Stimulated activated CD4-positive, alpha-beta T cell treated with anti-CD3 and anti-CD28 coated beads, Interleukin-15, amount 100 ng/mL, for 1 hour (primary cell): ENCODE measurements at places on chromosomes 1 and 21.

GRCh38 chr1:24315391-24315790 lies 3.8 kb upstream of the GRHL3 start:
- no peak for DNase-seq

DNA sequence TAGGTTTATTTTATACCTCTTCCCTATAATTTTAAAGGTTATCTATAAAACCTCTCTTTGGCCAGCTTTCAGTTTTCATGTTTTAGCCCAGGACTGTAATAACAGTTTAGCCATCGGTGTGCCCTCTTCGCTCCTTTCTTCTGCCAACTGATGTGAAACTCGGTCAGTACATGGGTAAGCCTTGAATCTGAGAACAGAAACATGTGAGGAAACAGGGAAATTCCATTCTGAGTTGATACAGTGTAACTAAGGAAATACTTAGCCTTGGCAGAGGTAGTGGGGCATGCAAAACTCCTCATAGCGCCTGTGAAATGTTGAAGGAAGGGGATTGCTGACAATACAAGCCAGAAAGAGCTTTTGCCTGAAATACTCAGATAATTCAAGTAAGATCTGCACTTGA lies 465.2 kb downstream of the NCAM2 start:
- no peak for DNase-seq

DNA sequence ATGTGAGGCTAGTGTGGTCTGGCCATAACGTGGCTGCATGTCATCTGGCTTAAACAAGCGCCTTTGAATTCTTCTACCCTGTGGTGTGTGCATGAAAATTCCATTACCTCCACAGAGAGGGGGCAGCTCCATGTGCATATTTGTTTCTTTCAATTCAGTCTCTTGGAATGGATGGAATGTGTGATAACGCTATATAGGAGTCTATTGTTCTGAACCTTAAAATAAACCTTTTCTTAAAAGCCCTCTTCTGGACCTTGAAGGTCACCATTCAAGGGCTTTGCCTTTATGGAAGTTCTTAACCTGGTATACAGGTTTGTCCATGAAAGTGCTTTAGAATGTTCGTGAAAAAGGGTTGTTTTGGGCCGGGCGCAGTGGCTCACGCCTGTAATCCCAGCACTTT lies 118.2 kb upstream of the ADGRL2 start:
- DNase-seq: no peak

DNA sequence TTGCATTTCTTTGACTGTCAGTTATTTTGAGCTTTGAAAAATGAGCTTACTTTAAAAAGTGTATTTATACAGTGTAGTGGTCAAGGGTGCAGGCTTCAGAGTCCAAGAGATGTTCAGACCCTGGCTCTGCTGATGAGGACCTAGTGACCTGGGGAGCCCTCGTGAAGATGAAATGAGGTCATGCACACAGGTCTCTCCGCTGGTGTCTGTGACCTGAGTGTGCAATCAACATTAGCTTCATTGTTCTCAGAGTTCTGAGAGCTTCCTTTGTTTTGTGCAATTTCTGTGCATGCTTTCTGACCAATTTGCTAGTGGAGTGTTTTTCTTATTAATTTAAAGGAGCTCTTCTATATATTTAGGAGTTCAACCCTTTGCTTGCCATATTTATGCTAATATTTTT lies 71.3 kb downstream of the RIPK4 start:
- no peak for DNase-seq

DNA sequence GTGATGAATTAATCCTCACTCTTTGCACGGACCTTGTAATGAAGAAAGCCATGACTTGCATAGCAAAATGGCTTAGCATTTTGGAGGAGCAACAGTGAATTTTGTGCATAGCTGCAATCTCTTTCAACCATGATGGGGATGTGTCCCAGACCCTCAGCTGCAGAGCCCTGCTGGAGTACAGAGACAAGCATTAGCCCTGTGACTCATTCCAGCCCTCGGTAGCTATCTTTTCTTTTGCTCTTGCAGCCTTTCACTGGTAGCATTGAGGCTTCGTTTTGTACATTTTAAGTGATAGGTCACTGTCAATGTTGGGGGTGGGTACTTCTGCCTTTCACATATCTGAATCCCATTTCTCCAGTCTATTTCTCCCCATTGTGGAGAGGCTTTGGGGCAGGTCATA lies 58.4 kb downstream of the SLC35F3 start:
- DNase-seq: no peak

DNA sequence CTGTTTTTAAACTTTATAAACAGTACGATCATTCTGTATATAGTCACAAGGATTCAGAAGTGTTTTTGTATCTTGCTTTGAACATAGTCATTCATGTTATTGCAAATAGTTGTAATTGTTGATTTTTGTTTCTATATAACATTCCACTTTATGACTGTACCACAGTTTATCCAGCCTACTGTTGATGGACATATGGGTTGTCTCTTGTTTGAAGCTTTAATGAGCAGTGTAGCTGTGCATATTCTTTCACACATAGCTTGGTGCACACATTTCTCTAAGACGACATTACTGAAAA lies 6.1 kb downstream of the CD101 start:
- DNase-seq: no peak

DNA sequence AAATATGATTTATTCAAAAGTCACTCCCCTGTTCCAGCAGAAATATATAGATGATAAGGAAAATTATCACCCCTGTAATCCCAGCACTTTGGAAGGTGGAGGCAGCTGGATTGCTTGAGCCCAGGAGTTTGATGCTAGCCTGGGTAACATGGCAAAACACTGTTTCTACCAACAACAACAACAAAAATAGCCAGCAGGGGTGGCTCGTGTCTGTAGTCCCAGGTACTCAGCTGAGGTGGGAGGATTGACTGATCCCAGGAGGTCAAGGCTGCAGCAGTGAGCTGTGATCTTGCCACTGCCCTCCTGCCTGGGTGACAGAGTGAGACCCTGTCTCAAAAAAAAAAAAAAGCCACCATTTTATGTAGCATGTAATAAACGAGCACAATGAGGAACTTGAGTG lies 1546.5 kb downstream of the NCAM2 start:
- no peak for DNase-seq

GRCh38 chr1:175192111-175192629 lies 406 bp downstream of the KIAA0040 start:
- no peak for DNase-seq

DNA sequence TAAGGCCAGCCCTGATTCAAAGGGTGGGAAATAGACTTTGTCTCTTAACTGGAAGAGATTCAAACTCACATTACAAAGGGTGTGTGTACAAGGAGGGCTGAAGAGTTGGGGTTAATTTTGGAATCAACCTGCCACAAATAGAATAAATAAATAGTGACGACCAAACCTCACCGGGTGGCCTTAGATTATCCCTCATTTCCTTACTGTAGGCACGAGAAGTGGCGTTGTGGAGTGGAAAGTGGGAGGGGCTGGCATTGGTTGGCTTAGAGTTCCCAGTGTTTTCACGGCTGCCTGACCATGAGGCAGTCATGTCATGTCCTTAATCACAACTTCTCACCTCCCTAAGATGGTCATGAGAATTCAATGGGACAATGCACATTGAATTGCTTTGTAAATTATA lies 21.3 kb upstream of the RUNX1 start:
- no peak for DNase-seq
